ENCODE measurements at places on chromosomes 16 and 17.

DNA sequence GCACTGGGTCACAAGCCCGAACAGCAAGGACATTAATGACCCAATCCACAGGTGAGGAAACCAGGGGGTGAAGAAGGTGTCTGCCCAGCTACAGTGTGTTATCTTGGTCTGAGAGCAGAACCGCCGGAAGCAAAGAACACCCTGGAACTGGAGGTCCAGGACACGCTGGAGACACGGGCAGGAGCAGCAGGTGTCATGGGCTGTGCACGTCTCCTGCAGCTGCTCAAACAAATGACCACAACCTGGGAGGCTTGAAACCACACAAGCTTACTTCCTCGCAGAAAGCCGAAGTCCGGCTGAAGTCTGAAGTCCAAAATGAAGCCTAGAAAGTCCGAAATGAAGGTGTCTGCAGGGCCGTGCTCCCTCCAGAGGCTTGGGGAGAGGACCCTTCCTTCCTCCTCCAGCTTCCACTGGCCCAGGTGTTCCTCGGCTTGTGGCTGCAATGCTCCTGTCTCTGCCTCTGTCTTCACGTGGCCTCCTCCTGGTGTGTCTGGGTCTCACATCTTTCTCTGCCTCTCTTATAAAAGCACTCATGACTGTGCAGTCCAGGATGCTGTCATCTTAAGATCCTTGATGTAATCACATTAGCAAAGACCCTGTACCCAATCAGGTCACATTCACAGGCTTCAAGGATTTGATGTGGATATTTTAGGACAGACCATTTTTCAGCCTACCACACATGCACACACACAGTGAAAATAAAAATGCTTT lies 351.2 kb downstream of the C16orf95 start:
- no peak for DNase-seq

DNA sequence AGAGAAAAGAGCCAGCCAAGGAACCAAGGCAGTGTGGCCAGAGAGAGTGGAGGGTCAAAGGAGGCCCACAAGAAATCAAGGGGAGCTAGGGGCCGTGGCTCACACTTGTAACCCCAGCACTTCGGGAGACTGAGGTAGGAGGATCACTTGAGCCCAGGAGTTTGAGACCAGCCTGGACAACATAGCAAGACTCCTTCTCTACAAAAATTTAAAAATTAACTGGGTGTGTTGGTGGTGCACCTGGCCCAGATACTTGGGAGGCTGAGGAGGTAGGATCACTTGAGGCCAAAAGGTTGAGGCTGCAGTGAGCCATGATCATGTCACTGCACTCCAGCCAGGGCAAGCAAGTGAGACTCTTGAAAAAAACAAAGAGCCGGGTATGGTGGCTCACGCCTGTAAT lies 18.9 kb upstream of the TFAP4 start:
- DNase-seq, result no peak

DNA sequence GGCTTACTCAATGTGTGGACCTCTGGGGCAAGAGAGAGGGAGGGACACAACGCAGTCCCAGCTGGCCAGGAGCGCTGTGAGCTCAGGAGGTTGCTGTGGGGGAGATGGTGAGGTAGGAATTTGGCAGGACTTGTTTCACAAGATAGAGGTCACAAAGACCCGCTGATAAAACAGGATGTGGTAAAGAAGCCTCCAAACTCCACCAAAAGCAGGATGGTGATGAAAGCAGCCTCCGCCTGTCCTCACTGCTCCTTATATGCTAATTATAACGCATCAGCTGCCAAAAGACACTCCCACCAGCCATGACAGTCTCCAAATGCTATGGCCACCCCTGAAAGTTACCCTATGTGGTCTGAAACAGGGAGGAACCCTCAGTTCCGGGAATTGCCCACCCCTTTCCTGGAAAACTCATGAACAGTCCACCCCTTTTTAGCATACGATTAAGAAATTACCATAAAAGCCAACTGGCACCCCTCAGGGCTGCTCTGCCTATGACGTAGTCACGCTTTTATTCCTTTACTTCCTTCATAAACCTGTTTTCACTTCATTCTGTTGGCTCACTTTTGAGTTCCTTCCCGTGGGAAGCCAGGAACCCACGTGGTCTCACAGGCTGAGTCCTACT lies 5.3 kb upstream of the EIF4A3 start:
- no peak for DNase-seq

DNA sequence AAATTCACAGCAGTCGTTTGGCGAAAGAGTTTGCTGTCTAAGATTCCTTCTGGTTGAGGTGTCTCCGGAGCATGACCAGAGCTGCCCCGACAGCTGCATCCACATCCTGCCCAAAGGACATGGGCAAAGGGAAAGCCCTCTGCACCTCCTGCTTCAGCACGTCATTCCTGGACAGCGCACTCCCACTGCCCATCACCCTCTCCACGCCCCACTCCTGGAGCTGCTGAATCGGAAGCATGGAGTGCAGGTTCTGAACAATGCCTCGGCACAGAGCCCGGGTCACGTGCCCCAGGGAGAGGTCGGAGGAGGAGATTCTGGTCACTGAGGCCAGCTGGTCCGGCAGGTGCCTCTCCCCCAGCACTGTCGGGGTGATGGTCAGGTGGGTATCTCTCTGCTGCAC lies 1.3 kb upstream of the TRPV1 start:
- DNase-seq, result no peak

GRCh38 chr17:45098081-45098868 lies 34.0 kb downstream of the PLCD3 start:
- no peak for DNase-seq

GRCh38 chr17:45201457-45201856 lies 20.2 kb upstream of the FMNL1 start:
- DNase-seq, result no peak

- no peak for DNase-seq
Measured at GRCh38 chr16:5895976-5896375, 798.4 kb upstream of the EEF2KMT start.
